ENCODE measurements at places on chromosomes 5 and 9.

GRCh38 chr9:13447843-13448422 lies 168.4 kb upstream of the MPDZ start:
- DNase-seq, result peak; percentile 90

DNA sequence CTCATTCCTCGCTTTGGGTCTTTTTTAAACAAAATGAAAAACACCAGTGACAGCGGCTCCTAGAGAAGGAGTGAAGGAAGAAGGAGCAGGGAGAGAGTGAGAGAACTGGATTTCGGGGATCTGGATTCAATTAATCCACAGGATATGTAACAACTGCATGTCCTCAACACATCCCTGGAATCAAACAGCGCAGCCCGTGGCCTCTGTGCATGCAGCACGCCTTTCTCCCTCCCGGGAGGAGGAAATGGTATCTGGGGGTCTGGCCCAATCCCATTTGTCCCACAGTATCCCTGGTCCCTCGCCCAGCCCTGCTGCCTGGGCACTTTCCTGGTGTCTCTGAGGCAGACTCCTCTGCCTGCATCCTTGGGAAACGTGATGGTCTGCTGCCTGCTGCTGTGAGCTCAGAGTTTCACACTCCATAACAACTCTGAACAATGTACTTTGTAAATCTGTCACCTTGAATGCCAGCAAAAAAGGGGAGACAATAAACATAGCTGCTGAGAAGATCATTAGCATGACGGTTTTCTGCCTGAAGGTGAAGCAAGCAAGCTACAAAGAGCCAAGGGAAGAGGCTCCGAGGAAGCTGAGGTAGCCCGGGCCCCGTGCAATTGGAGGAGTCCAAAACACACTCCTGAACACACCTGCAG lies 56.1 kb downstream of the PTCH1 start:
- no peak for DNase-seq

DNA sequence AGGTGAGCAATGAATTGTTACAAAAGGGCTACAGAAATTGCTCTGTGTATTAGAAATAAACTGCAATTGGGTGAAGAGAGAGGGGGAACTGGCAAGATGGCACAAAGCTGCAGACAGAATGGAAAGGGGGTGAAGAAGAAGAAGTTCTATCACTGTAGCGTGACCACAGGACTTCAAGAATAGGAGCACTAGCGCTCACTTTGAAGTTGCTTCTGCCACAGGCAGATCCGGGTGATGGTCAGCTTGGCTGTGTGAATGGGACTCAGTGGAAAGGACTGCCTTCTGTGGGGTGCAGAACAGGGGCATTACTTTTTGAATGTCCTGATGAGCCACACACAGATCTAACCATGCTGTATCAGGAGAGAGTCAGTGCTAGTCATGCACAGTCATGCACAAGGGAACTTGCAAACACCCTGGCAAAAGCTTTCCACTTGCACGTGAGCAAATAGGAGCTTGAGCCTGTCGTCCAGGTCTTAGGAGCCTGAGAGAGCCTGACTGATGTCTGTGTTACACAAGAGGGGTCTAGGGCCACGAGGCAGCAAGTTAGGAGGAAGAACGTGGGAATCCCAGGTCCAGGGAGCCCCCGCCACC lies 16.3 kb downstream of the IL5 start:
- DNase-seq, result no peak

DNA sequence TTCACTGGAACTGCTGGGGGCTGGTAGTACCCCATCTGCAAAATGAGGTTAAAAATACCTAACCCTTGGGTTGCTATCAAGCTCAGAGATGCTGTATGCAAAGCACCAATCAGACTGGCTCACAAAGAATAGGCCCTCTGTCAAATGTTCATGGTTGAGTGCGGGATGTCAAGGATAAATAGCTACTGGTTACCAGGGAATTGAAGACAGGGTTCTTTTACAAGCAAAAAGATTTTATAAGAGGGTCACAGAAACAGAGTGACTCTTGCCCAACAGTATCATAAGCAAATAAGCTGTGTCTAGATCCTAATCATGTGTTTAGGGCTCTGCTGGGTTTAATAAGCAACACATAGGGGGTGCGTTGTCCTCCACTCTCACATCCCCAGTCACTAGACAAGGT lies 11.9 kb downstream of the SYK start:
- no peak for DNase-seq

DNA sequence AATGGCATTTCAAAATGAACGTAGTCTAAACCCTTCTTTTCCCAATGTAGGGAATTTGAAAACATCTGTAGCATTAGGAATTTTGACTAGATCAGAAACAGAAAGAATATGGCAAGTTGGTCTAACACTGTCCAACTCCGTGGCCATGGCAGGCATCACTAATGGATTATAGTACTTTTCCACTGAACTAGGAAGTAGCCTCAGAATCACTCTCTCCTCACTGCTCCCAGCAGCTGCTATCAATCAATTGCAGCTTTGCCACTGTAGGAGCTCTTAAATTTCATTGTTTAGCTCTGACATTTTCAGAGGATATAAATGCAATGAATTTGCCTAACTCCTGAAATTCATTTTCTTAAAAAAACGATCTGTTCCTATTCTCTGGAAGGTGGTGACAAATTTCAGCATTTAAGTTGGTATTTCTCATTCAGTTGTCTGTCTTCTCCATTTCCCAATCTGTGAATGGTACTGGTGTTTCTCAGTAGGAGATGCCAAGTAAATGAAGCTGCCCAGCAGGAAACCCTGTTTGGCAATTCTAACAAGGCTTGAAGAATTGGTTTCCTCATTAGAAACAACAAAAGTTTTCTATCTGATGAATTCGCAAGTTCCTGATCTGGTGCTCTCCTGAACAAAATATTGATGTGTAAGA lies 64.7 kb downstream of the TLR4 start:
- no peak for DNase-seq

- DNase-seq, result no peak
Observed at GRCh38 chr5:172841256-172841655, 7.2 kb downstream of the ERGIC1 start.

DNA sequence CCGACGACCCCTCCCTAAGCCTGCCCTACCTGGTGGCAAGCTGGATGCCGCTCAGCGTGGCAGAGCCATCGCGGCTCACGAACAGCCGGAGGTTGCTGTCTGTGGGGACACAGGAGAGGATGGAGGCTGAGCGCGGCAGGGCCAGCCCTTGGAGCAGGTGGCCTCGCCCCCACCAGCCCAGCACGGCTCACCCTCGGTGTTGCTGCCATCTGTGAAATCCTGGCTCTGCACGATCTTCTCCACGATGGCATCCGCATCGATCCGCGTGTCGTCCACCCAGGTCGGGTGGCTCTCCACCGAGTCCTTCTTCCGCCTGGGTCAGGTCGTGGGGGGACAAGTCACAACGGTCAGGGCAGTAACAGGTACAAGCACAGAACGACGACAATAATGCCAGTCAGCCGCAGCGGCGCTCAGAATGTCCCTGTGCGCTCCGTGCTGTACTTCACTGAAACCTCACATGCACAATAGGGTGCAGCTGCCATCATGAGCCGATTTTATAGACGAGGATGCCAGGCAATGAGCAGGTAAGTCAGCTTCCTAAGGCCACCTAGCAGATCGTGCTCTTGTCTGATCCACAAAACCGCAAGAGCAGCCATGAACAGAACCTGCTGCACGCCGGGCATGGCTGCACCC lies 7.0 kb upstream of the DPM2 start:
- DNase-seq, result no peak

DNA sequence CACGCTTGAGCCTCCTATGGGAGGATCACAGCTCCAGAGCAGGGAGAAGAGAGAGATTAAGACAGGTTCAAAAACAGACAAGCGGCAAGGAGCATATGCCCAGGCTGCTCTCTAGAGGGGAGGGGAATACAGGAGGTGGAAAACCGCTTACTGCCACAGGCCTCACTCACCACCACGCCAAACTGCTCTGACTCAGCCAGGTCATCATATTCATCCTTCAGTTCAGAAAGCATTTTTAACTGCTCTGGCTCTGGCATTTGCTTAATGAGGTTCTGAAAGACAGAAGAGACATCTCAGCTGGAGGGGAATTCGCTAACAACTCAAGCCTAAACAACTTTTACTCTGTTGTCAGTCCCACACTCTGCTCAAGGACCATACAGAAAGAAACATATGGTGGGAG lies 40.1 kb downstream of the PCDHGC5 start:
- DNase-seq, result no peak

- no peak for DNase-seq
Observed at GRCh38 chr9:3742586-3742985, 216.8 kb upstream of the RFX3 start.

- no peak for DNase-seq
Observed at GRCh38 chr5:10448754-10449360, 7.2 kb downstream of the ROPN1L start.

DNA sequence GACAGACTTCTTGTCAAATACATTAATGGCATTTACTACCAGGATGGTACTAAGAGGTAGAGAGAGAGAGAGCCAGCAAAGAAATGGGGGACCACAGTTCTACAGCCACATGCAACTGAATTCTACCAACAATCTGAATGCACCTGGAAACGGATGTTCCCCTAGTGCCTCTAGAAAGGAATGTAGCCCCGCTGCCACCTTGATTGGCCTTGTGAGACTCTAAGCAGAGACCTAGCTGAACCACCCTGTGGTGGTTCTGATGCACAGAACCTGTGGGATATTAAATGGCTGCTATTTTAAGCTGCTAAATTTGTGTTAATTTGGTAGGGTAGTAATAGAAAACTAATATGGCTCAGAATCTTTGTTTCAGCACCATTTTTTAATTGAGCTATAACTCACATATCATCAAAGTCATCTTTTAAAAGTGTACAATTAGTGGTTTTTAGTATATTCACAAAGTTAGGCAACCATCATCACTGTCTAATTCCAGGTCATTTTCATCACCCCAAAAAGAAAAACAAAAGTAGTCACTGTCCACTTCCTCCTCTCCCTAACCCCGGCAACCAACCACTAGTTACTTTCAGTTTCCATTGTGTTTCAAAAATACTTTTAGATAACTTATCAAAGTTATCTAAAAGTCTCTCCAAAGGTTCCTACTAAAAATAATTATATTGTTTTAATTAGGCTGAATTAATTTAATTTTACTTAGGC lies 51.7 kb downstream of the CPLANE1 start:
- DNase-seq, result no peak

GRCh38 chr9:35271637-35272036 lies 109.8 kb downstream of the UNC13B start:
- no peak for DNase-seq

DNA sequence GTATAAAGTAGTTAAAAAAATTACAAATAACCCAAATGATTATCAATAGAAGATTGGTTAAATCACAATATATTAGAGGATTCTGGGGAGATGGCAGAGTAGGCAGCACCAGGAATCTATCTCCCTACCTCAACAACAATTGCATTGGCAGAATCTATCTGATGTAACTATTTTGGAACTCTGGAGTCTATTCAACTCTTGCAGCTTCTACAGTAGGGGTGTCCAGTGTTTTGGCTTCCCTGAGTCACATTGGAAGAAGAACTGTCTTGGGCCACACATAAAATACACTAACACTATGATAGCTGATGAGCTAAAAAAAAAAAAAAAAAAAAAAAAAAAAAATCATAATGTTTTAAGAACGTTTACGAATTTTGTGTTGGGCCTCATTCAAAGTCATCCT lies 29.2 kb upstream of the ECM2 start:
- no peak for DNase-seq

DNA sequence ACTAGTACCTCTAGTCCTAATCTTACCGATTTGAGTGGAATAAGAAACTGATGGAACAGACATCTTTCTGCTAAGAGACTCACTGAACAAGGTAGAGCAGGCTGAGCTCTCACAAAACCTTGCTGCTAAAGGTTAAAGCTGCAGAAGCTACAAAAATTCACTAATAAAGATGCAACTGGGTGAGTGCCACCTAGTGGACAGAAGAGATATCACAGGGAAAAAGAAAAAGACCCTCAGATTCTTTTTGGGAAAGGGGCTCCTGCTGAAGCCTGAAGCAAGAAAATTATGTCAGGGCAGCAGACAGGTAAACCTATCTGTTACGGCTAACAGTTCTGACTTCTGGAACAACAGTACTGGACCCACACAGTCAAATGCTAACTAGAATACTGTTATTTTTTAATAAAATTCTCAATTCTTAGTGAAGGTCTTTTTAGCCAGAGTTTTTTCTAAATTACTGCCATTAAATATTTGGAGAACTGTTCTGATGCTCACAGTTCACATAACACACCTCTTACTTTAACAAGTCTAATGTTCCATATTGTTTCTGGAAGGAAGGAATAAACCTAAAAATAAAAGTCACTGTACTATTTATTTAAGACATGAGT lies 51.2 kb downstream of the DIAPH1 start:
- DNase-seq, result peak; percentile 26

DNA sequence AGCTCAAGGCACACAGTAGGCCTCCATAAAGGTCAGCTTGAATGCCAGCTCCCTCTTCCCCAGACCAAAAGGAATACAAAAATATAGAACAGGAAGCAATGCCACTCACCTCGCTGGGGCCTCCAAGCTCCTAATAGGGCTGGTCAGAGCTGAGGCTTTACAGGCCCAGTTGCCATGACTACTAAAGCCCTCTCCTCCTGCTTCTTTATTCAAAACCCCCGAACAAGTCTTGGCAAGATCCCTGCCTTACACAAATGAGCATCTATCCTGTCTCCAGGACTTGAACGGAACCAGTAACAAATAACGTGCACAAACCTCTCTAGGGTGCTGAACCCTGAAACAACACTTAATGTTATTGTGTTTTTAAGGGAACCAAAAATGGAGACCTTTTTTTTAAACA lies 136.3 kb downstream of the SIL1 start:
- no peak for DNase-seq

GRCh38 chr5:121853850-121854249 lies 2.2 kb downstream of the FTMT start:
- DNase-seq, result no peak

DNA sequence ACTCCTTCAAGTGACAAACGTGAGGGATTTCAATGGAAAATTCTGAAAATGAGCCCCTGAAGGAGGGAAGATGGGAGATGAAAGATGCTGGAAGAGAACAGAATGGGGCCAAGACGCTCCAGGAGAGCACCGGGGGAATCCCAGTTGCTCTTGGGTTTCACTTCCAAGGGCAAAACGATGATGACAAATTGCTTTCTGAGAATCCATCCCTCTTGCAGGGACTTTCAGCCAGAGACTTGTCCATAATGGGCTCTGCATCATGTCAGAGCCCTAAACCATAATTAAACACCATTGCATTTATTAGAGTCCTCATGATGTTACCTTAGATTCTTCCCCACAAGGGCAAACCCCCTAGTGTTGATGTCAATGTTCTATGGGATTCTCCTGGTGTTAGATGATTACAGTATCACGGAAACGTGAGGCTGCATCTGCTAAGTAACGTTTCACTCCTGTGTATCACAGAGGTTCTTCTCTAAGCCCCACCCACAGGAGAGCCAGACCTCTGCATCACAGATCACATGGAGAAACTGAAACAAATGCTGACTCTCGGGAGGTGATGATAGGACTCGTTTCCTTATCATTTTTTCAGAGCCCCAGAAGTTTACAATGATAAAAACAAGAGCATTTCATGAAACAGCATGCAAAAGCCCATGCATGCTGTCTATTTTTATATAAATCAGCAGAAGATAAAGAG lies 114.4 kb downstream of the TENT4A start:
- DNase-seq, result no peak

GRCh38 chr5:151137067-151137825 lies 20.3 kb downstream of the ANXA6 start:
- DNase-seq, result no peak
